ENCODE measurements at places on chromosomes 13 and 19.

DNA sequence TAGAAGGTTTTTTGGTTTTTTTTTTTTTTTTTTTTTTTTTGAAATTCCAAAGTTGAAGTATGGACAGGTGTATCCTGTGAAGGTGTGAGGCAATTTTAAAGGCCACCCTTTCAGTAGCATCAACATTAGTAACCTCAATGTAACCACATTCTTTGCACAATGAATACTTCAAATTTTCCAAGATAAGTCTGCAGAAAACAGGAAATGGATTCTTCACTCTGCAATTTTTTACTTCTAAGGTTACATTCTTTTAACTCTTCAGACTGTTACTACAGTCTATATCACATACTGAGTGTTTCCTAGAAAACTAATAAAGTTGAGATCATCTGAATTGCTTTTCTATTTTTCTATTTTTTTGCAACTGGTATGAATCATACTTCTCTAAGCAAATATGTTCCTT lies 569.0 kb upstream of the GPC6 start:
- no peak for DNase-seq

GRCh38 chr13:97327506-97328221 lies 105.5 kb downstream of the MBNL2 start:
- DNase-seq: no peak

- DNase-seq: no peak
Observed at GRCh38 chr19:633786-634639, 676 bp upstream of the POLRMT start.

- no peak for DNase-seq
Observed at GRCh38 chr13:101492251-101492910, 39.9 kb downstream of the ITGBL1 start.

GRCh38 chr19:9014803-9015202 lies 4.6 kb upstream of the MUC16 start:
- no peak for DNase-seq

- no peak for DNase-seq
Observed at GRCh38 chr13:29000826-29001225, 180.7 kb downstream of the MTUS2 start.

DNA sequence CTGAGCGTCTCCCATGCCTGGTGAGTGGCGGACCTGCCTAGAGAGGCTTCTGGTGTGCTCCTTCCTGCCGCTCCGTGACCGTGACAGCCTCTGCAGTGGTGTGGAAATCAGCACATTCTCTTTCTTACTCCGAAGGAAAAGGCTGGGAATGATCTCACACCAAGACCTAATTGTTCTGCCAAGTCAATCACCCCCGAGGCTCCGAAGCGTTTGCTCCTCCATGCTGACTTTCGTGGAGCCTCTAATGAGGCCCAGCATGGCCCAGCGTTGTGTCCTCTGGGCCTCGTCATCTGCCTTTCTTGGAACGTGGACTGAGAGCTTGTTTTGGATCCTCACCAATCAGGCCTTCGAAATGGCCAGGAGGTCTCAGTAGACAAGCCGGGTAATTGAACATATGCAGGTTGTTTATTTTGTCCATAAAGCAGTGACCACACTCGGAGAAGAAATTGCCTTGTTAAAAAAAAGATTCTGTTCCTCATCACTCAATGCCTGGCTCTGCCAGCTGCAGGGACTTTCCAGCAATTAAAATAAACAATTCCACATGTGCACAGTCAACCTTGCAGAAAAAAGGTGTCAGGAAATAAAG lies 107.1 kb downstream of the UBL3 start:
- no peak for DNase-seq

All from T-helper 1 cell (primary cell).